Kasumi-1 (cell line): ENCODE measurements at places on chromosomes 11 and 22.

GRCh38 chr11:102632026-102632425 is 6.9 kb upstream of the MMP20 start:
- no peak for DNase-seq

DNA sequence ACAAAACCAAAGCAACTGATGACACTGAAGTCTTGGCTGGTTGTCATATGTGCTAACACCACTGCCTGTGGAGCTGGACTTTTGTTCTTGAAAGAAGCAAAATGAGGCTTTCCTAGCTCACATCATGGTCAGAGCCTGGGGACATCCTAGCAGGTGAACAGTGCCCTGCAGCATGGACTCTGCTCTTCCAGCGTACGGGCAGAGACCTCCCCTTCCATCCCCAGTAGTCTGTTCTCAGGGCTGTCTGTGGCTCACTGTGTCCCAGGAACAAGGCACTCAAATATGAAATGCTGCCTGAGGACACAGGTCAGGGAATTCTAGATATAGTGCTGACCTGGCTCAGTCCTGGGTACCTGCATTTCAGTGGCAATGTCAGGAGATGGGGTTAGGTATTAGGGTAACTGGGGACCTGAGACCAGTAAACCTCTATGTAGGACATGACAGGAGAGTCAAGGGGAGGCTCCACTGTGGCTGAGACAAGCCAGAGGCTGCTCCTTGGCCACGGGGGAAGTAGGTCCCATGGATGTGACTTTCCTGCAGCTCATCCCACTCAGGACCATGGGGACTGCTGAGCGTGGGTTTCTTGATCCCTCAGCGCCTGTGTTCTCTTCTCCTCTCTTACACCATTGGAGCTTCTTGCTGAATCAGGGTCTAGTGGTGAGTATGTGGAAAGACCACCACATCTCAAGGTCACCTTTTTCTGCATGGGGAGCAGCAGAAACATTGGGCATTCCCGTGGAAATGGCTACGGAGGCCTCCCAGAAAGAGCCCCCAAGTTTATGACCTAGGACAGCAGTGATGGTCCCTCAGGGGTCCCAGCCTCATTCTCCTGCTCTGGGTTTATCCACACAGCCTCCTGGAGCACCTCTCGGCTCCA is 80.1 kb downstream of the ZNF280B start:
- DNase-seq: no peak

DNA sequence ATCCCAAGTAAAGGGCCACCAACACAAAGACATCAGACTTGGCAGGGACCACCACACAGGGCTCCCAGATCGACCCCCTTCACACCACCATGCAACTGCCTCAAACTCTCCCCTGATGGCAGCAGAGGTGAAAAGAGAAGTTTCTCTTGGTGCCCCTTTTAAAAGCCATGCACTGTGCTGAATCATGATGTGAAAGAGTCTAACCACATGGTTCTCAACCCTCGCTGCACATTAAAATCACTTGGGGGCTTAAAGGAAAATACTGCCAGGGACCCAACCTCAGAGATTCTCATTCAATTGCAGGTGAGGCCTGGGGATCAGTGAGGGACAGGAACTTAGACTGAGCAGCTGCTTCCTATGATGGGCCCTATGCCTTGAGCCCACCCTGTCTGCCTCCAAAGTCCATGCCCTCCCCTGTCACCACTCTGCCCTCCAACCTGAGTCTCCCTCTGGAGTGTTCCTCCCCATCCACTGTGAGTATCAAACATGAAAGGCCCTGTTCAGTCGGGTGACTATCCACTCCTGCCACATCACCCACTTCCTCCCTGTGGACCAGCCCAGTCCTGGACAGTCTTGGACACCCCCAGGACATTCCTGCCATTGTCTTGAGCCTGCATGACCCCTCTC is 40.8 kb downstream of the PLEKHA7 start:
- no peak for DNase-seq

DNA sequence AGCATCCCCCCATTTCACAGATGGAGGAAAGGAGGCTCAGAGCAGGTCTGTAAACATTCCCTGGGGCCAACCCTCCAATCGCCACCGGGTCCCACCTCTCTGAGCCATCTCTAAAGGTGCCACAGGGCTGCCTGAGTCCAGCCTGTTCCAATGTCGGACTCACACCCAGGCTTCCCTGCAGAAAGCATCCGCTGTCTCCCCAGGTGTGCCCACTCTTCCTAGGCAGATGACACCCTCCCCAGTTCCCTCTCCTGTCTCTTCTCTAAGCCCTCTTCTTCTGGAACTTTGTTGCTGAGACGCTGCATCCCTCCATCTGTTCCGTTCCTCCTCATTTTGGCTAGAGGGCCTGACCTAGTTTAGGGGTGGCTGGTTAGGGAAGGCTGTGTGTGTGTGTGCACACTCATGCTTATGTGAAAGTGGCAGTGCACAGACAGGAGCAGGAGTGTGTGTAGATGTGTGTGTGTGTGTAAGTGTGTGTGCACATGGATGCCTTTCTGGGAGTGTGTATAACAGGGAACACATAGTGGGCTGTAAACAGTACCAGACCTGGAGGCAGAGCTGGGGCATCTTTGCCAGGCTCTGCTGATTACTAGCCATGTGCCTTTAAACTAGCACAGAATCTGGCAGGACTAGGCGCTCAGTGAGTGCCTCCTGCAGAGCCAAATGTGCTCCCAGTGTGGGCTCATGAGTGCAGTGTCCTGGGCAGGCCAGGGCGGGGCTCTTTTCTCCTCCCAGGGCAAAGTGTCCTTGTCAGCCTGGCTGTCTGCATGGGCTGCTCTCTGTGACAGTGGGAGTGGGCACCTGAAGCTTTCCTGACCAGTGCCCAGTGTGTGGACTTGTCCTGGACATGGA is 77.3 kb upstream of the NECTIN1 start:
- DNase-seq: no peak

DNA sequence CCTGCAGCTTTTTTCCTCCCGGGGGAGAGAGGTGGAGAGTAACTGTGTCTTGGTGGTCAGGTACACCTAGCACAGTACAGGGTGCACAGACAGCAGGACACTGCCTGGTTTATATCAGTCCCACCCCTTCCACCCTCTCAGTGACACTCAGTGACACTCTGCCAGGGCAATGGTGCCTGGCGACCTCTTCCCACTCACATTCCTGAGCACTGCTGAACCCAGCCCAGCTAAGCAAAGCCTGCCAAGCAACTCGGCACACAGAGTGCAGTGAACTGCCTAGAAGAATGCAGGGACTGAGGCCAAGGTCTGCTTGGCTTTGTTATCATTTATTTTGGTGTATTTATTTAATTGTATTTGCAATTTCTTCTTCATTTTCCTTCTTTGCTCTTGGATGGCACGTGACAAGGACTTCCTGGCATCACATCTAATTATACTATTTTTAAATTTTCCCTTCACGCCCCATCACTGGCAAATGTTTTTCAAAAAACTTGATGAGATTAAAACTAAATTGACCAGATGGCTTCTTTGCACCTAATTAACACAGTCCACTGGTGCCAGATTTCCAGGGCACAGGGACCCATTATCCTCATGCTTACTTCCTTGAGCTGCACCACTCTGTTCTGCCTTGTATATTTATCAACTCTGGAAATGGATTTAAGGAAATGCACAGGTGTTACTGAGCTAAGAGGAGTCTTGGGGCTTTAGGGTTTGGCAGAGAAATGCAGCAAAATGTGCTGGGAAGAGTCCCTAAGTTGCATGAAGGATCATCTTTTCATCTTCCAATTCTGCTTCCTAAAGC is 205.6 kb downstream of the ADAMTS15 start:
- no peak for DNase-seq

DNA sequence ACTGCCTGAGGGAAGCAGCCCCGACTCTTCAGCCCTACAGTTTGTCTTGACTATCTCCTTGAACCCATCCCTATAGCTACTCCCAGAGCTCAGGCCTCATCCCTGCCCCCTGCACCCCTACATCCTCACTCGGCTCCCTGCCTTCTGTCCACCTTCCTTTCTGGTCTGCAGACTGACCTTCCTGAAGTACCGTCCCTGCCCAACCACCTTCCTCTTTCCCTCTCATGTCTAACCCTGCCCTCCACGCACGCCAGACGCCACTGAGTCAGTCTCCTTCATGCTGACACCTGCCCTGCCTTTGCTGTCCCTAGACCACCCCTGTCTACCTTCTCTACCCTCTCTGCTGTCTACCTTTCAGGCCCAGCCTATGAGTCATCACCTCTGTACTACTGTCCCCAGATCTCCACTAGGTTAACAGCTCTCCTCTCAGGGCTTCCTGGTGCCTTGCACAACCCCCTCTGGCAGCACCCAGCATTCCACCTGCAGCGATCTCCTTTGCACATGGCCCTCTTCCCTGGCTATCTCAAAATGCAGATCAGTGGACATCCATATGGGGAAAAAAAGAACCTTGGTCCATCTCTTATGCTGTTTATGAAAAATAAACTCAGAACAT is 8.9 kb downstream of the KCTD21 start:
- DNase-seq: no peak

DNA sequence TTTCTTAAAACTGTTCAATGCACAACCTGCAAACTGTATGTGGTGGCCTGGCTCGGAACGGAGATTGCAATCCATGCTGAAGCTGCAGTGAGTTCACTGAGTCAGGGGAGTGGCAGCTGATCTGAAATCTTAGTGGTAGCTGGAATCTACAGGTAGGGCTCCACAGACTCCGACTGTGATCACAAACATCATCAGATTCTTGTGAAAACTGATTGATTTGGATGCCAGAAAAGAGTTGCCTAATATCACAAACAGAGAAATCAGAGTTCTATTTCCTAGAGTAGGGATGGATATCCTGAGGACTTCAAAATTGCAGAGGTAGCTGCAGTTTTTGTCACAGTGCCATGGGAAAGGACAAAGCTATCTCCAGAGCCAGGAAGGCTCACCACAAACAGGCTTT is 57.5 kb upstream of the SC5D start:
- no peak for DNase-seq

GRCh38 chr11:60915248-60915914 is 1.4 kb downstream of the TMEM109 start:
- peak; percentile 57 for DNase-seq

DNA sequence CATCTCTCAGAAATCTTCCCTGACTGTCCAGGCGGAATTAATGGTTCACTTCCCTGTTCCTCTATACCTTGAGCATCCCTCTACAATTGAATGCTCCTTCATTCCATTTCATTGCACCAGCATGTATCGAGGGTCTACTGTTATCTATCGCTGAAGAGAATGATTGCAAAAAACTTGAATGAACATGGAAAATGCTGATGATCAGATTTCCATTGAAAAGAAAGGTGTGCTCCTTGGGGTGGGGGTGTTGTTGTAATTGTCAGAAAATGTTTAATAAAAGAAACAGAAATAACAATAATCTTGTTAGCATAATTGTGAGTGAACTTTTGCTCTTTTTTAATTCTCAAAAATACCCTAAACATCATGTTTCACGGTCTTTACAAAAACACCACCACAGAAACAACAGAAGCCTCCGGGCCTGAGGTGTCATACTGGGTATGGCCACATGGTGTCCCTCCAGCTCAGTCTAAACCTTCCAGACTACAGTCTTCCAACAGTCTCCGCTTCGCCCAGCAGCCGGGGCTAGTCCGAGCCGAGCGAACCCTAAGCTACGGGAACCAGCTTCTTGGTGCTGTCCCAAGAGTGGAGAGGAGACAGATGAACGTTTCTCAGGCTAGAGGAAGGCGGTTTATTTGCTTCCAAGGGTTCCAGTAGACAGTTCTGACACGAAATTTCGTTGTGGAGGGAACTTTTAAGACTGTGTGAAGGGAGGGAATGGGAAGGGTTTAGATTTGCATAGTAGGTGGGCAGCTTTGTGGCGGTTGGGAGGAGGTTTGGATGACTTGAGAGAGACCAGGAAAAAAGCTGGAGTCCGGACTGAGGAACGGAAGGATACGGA is 75.8 kb upstream of the ZBED5 start:
- DNase-seq: peak; percentile 95

DNA sequence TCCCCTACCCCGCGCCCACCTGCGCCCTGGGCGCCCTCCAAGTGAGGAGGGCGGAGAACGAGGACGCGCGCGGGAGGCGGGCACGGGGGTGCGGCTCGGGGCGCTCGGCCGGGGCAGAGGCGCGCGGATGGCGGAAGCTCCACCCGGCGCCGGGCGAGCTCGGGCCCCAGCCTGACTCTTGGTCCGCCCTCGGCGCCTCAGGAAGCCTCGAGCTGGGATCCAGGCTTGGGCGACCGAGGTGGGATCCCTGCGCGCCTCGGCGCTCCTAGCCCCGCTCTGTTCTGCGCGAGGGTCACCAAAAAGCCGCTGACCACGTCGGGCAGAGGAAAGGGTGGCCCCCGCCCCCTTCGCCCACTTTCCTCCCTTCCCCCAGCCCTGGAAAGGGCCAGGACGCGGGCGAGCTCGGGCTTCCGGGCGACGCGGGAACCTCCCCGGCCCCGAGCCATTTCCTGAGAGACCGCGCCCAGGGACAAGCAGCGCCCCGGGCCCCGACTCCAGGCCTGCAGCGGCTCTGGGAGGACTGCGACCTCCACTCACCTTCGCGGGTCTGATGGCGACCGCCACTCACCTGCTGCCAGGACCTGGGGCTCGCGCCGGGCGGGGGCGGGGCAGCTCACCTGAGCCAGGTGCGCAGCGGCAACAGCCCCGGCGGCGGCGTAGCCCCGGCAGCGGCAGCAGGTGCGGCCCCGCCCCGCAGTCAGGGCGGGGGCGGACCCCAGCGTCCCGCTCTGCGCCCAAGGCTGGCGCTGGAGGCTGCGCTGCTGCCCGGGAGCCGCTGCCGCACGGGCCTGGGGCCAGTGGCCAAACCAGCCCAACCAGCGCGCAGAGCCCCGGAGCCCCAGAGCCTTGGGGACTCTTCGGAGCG is 2.2 kb upstream of the SIGIRR start:
- DNase-seq: peak; percentile 38

- DNase-seq: no peak
Measured at GRCh38 chr11:46553814-46554212, 40.0 kb downstream of the AMBRA1 start.

DNA sequence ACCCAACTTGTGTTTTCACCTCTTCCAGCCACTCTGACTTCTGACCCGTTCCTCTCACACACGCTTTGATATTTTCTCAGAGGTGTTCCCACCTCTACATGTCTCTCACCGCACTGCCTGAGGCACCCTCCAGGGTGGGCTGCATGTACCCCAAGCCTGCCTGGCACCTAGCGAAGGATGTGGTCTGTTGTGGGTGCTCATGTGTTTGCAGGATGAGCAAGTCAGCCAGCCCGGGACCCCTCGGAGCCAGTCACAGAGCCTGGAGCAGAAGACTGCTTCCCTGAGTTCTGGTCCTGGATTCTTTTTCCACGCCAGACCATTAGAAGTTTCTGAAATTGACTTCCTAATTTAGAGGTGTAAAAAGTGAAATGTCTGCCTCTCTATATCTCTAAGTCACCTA is 3.8 kb downstream of the GTSE1 start:
- DNase-seq: no peak

GRCh38 chr11:62646825-62647608 is 604 bp upstream of the GANAB start:
- no peak for DNase-seq

DNA sequence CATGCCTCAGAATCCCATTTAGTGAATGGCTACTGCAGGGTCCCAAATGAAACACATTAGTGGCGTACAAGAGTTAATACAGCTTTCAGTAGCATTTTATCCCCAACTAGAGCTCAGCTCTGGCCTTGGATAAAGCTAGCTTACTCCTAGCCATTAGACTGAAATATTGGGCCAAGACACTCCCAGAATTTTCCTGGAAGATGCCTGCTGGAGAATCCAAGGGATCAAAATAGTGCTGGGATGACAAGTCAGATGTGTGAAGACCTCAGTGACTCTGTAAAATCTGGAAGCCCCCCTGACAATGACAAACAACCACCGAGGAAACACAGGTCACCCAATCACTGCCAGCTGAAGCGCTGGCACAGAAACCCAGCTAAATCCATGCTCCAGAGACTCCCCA is 303.1 kb upstream of the SORL1-AS1 start:
- no peak for DNase-seq

- no peak for DNase-seq
Measured at GRCh38 chr11:2002042-2002776, 4.6 kb upstream of the H19 start.

GRCh38 chr11:63491636-63492372 is 837 bp upstream of the PLAAT5 start:
- DNase-seq: peak; percentile 39
